ENCODE measurements at places on chromosomes 3 and 15. TPM values are rescaled to one million over a fixed set of nuclear protein-coding genes. Genes with fewer than 3 reads are reported as not detected.

ROBO2 gene
- total RNA-seq = not detected

FAM81A gene
- 0.83 TPM for total RNA-seq

SPESP1 gene
- total RNA-seq = 1.0 TPM

CCK gene
- not detected for total RNA-seq

ALDH1A3 gene
- total RNA-seq = not detected

ARPP21 gene
- not detected for total RNA-seq

PML gene
- 35.5 TPM for total RNA-seq

PP2D1 gene
- total RNA-seq = not detected

CPN2 gene
- total RNA-seq = not detected

Measured in CD8-positive, alpha-beta memory T cell (primary cell).